AG04449 (cell line): ENCODE measurements at places on chromosomes 1 and 21.

DNA sequence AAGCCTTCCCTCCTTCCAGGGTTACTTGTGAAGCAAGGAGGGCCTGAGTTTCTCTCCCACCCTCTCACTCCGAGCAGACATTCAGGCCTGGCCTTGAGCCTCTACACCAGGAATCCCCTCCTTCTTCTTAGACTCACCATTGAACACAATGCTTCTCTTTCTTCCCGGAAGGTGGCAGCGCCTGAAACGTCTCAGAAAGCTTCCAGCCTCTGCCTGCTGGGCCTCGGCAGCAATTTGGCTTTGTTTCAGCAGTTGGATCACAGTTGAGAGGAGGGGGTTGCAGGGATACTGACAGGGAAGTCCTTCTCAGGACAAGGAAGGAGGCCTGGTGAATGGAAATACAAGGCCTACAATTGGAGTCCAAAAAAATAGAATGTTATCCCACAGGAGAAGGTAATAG lies 6.3 kb downstream of the CLDN8 start:
- DNase-seq = no peak

GRCh38 chr1:12549460-12550349 lies 68.3 kb downstream of the DHRS3 start:
- peak; percentile 24 for DNase-seq

- DNase-seq = no peak
These were observed 239.4 kb upstream of the CAMK1G start for GRCh38 chr1:209344156-209344555.

GRCh38 chr1:170592591-170593111 lies 60.7 kb downstream of the GORAB start:
- DNase-seq = no peak

DNA sequence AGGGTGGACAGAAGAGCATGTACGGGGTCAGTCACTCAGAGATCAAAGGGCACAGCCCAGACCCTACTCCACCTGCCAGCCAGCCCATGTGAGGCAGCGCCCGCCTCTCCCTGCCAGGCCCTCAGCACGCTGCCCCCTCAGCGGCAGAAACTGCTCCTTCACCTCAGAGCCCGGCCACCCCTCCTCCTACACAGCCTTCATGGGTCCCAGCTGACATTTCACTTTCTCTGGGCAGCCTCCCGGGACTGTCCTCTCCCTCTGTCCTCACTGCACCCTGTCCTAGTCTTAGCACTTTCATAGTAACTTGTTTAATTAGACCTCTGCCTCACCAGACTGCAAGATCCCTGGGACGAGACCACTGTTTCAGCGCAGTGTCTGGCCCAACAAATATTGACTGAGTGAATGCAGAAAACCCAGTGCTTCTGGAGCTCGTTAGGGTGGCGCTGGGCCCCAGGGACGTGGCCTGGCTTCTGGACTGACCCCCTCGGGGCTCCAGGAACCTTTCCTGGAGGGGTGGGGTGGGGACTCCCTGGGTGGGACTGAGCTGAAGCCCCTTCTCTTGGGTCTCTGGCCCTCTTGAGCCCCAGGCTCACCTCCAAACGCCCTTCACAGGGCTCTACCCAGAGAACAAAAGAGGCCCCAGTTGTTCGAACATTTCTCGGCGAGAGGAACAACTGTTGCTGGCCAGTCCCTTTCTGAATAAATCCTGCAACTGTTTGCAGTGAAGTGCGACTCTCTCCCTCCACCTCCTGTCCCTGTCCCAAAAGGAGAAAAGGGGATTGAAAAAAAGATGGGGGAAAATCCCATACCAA lies 114.9 kb downstream of the CASZ1 start:
- DNase-seq = no peak

DNA sequence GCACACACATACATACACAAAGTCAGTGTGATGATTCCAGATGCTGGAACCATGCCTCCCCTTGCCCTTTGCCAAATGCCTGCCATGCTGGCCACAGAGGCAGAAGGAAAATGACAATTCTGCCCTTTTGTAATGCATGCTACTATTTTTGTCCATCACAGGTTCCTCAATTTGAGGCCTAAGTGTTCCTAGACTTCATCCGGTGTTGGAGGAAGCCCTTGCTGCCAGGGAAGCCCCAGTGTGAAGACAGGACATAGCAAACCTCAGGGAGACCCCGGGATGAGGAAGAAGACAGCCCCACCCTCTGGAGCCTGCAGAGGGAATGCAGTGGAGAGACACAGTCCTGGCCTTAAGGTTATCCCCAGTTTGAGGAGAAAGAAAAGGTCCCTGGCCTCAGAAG lies 14.4 kb downstream of the PRR9 start:
- DNase-seq = no peak

DNA sequence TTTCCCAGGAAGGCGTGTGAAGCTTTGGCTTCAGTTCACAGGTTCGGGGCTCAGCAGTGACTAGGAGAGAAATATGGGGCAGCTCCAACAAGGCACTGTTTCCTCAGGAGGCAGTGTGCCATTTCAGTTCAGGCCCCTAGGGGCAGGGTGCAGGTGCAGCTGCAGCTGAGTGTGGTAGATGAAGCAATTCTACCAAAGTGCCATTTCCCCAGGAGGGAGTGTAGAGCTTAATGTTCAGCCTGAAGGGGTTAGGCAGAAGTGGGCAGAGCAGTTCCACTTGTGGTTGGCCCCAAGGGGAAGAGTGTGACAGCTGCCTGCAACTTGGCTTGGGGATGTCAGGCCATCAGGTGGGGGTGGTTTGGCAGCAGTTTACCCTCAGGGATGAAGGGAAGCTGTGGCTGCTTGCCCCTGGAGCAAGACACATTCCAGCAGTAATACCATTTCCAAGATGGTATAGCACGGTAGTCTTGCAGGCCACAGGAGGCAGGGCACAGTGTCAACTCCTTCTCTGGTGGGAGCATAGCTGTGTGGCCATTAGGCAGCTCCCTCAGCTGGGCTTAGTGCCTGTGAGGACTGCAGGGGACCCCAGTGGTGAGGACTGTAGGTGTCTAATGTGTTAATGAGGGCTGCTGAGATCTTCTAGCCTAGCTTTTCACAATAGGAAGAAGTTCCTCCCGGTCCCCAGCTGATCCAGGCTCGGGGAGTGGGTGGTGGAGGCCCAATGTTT lies 34.7 kb downstream of the RGSL1 start:
- no peak for DNase-seq

GRCh38 chr1:119338757-119339156 lies 29.8 kb upstream of the HAO2 start:
- no peak for DNase-seq

DNA sequence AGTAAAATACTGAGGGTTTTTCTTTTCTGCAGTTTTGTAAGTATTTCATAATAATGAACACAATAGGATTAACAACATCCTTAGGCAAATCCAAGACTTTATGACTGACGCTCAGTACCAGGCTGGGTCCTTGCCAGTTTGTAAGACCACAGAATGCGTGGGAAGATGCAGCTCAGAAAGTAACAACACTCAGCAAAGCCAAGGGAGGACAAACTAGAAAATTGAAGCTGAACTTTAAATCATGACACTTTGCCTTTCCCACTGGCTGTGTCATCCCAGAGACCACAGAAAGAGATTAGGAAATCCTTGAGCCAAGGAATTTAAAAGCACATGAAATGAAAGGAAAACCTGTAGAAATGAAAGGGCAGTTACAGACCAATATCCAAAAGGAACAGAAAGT lies 426.3 kb upstream of the CHRM3 start:
- no peak for DNase-seq

DNA sequence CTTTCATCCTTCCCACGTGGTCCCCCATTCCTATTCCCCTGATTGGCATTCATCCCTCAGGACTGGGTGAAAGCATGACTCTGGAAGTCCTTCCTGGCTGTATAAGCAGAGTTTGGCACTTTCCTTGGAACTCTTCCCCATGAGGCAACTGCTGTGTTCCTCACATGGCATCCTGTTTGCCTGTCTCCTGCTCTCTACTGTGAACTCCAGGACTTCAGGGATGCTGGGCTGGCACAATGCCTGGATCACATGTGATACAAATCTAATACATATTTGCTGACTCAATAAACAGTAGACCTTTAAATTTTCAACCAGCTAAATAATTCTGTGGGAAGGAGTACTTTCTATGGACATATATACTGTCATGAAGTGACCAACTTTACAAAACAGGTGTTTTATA lies 46.8 kb upstream of the EDEM3 start:
- DNase-seq = peak; percentile 34

GRCh38 chr1:34268311-34268954 lies 91.7 kb downstream of the C1orf94 start:
- DNase-seq = peak; percentile 31

GRCh38 chr21:39120876-39121599 lies 62.2 kb downstream of the PSMG1 start:
- no peak for DNase-seq

DNA sequence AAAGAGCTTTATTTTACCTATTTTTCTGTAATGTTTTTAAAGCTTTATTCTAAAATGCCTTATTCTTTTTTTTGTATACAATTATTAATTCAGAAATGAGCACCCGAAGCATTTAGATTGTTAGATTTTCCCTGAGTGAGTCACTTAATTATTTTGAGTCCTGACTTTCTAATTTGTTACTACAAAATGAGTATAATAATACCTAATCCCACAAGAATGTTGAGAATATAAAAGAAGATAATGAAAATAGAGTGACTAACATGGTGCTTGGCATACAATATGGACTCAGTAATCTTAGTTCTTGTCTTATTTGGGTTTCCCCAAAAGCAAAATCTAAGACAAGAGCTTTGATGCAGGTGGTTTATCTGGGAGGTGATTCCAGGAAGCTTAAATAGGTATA lies 142.2 kb downstream of the LHX8 start:
- DNase-seq = no peak

GRCh38 chr1:116185161-116185701 lies 74.0 kb downstream of the MAB21L3 start:
- no peak for DNase-seq

DNA sequence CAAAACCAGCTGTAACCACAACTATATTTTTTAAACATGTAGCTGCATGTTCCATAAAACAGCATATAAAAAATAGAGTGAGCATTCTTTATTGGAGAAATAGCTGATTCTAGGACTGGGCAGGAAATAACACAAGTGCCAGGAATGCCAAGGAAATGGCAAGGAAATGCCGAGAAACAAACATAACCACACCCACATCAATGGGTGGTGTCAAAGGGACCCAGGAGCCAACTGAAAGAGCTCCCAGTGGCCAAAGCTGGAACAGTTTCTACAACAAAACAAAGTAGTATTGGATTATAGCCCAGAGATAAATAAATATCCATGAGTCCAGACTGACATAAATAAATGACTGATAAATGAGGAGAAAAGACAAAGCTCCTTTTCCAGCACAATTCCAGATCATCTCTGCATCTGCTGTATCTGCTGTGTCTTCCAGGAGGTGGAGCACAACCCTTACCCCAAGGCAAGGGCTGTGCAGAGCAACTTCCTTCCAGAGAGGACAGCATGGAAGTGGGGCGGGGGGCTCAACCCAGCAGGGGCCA lies 28.1 kb downstream of the ADARB1 start:
- DNase-seq = no peak

- no peak for DNase-seq
These were observed 50.4 kb downstream of the IGSF21 start for GRCh38 chr1:18157968-18158367.

DNA sequence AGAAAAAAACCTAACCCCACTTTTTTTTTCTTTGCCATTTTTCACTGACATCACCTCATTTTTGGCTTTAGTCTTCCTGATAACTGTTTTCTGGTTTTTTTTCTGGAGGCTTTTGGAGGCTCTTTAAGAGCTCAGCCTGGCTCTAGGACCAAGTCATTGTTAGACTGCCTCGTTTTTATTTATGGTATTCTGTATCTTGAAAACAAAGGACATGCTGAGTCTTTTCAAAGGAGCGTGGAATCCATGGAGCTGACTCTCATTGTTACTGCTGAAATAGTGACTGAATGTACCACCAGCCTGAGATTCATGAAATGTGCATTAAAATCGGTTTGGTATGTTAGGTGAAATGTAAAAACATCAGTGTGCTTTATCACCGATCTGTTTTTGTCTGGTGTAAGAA lies 28.0 kb downstream of the RASAL2 start:
- DNase-seq = no peak
